ENCODE measurements at places on chromosomes 4 and X.

- DNase-seq = no peak
Observed at GRCh38 chr4:168712316-168712890, 215.6 kb downstream of the PALLD start.

- DNase-seq = no peak
Observed at GRCh38 chrX:13153796-13154195, 109.4 kb upstream of the FAM9C start.

GRCh38 chrX:41858161-41858775 lies 65.1 kb downstream of the CASK start:
- DNase-seq = no peak

GRCh38 chr4:23458054-23458453 lies 431.8 kb downstream of the PPARGC1A start:
- no peak for DNase-seq

DNA sequence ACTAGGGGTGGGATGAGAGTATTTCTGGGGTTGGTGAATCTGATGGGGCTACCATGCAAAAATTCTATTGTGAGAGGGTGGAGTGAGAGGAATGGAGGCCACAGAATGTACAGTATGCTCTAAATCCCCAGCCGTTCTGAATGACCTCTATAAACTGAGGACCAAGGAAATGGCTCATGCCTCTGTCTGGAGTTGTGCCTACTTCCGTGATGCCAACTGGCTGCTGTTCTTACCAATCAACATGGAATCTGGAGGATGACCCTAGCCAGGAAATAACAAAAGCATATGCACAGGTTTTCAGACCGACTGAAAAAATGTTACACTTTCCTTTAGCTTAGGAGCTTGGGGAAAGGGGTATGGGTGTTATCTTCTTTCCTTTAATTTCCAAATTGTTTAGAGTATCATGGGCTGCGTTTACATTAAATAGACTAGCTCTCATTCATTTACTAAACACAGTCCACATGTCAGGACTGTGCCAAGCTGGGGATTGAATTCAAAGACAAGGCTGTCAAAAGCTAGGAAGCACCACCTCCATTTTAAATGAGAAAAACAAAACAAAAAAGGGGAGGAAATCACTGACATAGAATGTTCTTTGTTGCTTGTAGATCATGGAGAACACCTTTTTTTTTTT lies 20.2 kb upstream of the CCKAR start:
- DNase-seq = no peak

DNA sequence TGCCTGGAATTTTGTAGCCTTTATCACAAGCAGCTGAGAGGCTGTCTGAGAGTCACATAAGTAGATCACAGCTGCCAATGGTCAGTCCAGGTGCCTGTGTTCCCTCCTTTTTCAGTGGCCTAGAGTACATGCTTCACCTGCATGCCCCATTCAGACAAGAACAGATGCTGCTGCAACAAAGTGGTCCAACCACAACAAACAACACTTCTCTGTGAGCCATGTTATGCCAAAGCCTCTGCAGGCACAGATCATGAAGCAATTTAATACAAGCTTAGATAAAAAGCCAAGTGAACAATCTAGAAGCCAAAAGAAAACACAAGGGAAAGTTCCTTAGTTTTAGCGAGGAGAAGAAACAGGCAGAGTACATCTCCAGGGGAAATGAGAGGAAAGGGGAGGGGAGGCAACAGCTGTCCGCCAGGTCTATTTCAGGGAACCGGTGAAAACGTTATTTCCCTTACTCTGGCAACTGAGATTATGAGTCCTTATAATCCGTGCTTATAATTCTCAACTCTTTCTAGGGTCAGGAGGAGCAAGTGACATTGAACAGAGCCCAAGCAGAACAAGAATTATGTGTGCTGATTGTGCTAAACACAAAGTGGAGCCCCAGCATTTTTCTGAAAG lies 92.6 kb downstream of the TSPAN5 start:
- no peak for DNase-seq

- no peak for DNase-seq
Observed at GRCh38 chrX:40996886-40997530, 88.2 kb upstream of the USP9X start.

DNA sequence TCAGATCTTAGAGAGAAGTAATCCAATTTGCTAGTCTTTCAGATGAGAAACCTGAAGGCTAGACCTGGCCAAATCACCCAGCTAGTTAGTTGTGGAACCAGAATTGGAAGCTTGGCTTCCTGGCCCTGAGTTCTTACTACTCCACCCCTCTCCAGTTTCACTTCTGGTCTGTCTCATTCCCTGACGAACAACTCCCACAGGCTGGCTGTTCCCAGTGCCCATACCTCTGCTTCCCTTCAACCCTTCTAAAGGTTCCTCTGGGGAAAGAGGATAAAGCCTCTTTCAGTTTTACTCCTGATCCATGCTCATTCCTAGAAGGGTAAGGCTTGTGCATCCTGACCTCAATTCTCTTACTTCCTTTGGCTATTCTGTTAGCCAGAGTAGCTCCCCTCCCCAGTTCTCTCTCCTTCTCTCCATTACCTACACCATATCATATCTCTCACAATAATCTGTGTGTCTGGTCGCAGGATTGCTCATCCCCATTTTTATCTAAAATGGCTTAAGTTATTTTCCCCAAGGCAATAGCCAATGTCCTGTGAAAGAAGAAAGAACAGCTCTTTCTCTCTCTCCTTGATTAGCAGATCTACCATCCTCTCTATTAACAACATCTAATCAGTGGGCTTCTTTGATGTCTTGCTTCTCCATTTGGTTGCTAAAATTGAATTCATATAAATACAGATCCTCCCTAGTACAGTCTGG lies 155.0 kb upstream of the MAOA start:
- DNase-seq = no peak

- DNase-seq = no peak
Observed at GRCh38 chrX:106726485-106727437, at the start of gene RNF128. TSS of gene RNF128 (plus strand) at chrX:106726701. CDS start at chrX:106726914, 213 bp downstream.

GRCh38 chr4:114296126-114296525 lies 302.5 kb upstream of the UGT8 start:
- no peak for DNase-seq

- DNase-seq = no peak
Observed at GRCh38 chr4:101009471-101009870, 337.9 kb downstream of the PPP3CA start.

GRCh38 chr4:148056879-148057278 lies 325.0 kb downstream of the ARHGAP10 start:
- peak; percentile 76 for DNase-seq

- DNase-seq = no peak
Observed at GRCh38 chr4:51960486-51960885, 59.7 kb downstream of the LRRC66 start.

- no peak for DNase-seq
Observed at GRCh38 chr4:140719686-140720085, 36.5 kb downstream of the TBC1D9 start.

DNA sequence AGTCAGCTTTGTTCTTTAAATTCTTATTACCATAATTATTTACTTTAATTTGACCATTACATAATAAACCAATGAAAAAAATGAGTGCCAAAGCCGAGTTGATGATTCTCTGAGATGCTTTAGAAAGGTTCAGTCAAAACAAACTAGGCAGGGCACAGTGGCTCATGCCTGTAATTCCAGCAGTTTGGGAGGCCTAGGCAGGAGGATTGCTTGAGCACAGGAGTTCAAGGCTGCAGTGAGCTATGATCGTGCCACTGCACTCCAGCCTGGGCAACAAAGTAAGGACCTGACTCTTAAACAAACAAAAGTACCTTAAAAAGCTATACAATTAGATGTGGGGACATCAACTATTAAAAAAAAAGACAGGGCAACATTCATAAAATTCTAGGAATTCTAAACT lies 75.0 kb downstream of the AFAP1 start:
- DNase-seq = no peak

DNA sequence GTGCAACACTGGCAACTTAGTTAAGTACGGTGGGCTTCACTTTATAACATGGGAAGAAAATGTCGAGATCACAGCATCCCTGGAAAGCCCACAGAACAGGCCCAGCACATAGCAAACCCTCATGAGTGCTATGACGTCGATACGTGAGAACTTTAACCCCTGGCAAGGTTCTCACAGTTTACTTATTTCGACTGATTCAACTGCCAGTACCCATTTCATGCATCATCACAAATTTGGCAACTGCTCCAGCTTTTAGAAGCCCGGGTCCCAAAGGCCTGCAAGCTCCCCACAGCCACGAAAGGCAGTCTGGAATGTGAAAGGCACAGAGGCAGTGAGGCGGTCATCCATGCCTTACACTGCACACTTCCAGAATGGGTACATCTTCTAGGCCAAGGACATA lies 41.2 kb downstream of the RELL1 start:
- no peak for DNase-seq

DNA sequence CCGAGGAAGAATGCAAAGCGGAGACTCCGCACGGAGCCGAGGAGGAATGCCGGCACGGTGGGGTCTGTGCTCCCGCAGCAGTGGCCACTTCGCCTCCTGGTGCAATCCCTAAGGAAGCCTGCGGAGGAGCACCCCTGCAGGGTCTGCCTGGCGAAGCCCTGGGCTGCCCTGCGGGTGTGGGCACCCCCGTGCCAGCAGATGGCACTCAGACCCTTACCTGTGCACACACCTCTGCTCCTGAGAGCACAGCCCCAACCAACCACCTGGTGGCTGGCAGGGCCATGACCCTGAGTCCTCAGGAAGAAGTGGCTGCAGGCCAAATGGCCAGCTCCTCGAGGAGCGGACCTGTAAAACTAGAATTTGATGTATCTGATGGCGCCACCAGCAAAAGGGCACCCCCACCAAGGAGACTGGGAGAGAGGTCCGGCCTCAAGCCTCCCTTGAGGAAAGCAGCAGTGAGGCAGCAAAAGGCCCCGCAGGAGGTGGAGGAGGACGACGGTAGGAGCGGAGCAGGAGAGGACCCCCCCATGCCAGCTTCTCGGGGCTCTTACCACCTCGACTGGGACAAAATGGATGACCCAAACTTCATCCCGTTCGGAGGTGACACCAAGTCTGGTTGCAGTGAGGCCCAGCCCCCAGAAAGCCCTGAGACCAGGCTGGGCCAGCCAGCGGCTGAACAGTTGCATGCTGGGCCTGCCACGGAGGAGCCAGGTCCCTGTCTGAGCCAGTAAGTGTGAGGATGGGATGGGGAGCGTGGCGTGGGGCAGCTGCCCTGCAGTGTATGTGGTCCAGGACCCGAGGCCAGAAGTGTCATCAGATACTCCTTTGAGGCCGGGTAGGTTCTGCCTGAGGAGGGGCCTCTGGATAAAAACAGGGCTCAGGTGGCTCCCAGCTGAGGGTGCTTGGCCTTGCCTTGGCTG lies 7.0 kb downstream of the TACC3 start:
- DNase-seq = no peak

DNA sequence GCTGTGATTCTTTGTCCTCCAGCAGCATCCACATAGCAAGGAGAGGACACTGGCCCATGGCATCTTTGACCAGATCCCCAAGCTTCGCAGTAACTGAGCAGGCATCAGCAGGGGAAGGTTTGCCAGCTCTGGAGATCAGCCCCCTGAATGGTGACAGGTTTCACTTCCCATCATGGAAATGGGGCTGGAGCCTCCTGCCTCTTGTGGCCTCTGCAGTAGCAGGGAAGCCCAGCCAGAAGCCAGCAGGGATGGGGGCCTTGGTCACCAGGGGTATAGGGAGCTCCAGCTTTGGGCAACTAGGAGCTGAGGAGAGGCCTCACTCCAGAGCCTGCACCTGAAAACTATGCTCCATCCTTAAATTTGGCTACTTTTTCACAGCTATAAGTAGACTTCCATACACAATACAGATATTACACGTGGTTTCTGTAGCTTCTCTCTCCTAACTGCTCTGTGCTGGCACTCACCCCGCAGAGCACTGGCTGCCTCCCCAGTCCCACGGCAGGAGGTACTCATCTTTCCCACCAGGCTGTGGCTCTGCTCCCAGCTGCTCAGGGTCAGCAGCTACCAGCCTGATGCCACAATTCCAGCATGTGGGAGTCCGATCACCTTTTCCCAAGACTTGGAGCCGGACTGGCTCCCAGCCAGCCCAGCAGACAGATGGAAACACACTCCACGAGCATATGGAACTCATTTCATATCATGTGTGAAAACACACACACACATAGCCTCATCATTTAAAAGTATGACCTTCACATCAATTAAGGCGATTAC lies 2.8 kb downstream of the TMEM271 start:
- DNase-seq = no peak

GRCh38 chr4:173505924-173506518 lies 24.0 kb downstream of the HAND2 start:
- no peak for DNase-seq
